Hippocampal formation (tissue), 2 donors: ENCODE measurements at places on chromosomes 5 and 9.

DNA sequence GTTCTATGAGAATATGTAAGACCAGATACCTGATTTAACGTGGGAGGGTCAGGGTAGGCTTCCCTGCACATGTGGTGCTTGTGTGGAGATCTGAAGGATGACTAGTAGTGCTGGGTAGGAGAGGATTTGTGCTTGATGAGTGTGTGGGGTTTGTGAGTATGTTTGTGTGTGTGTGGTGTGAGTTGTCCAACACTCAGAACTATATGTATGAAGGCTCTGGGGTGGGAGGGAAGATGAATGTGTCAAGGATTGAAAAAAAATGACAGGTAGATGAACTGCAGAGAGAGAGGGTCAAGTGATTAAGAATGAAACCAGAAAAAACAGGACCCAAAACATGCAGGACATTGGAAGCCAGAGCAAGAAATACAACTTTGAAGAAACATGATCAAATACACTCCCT, 154.6 kb upstream of the NR3C1 start:
- DNase-seq: no peak

DNA sequence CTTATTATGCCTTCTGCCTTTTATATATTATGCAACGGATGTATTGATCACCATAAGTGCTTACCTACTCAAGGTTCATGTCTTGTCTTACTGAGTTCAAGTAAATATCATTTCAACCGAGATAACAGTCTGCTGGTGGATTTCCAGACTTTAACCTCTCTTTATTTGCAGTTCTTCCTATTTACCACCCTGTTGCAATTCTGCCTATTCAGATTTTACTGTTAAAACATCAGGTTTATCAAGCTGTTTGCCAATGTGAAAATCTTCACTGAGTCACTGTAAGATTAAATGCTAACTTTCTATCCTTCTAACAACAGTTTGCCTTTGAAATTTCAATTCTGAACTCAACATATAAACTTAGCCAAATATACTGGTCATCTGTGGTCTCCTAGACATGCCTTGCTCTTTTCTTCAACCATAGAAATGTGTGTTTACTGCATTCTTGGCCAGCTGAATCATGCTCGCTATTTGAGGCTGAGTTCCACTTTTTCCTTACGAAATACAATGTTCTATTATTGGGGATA, 471.7 kb upstream of the RORB start:
- DNase-seq: no peak

DNA sequence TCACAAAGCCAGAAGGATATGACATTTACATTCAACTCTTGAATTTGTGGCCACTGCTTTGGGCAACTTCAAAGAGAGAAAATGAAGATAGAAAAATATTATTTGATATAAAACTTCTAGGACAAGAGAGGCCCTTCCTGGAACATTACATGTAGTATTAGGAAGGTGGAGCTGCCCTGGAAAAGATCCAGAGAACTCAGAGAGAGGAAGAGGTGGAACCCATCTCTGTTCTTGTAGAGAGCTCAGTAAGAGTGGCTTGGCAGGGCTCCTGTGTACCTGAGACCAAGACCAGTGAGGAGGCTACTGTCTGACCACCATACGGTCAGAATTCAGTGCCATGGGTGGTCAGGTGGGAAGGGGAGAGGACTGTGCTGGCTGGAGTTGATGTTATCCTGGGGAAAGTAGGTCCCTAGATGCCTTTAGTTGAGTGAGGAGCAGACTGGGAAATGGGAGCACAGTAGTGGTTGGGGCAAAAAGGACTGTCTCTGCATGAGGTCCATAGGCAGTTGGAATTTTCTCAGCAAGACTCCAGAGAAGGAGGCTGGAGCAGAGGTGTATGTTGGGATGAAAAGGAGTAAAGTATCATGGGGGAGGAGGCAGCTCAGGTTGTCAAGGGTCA, 7.6 kb downstream of the TGFBI start:
- DNase-seq: no peak

GRCh38 chr5:170361116-170361515, 28.1 kb downstream of the KCNMB1 start:
- DNase-seq: no peak

DNA sequence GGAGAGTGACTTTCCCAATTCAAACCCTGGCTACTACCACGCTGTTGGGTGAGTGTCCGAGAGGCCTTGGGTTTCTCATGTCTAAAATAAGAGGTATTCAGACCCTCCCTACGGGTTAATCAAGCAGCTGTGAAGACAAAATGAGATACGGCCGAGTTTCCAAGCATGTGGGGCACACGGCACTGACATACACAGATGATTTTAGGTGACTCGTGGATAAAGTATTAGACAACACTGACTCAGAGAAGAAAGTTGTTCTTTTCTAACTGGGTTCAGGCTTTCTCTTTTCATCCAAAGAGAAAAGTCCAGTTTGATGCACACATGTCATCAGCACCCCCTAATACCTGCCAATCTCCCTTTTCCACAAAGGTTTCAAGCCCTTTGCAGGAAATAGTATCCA, 15.6 kb downstream of the FOXI1 start:
- no peak for DNase-seq
